ENCODE measurements at places on chromosomes 3 and 15. TPM values are rescaled to one million over a fixed set of nuclear protein-coding genes. Genes with fewer than 3 reads are reported as not detected.

KLHL40 gene
- not detected for total RNA-seq

DNA sequence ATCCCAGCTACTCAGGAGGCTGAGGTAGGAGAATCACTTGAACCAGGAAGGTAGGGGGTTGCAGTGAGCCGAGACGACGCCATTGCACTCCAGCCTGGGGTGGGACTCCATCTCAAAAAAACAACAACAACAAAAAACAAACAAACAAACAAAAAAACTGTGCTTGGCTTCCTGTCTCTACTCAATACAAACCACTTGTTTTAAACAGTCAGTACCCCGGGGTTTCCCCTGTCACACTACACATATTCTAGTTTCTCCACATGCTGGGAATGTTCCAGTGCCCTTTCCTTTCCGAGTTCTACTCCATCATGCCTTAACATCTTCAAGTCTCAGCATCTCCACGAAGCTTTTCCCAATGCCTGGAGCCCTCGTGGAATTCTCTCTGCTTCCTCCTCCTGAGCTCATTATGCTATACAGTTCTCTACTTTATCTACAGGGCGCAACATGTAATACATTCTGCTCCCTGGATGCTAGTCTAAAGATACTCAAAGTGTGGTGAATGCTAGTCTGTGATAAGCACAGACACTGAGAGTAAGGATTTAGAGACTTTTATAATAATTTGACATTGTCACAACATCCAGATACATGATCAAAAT is 7.8 kb downstream of the EMC3 start:
- no peak for DNase-seq
- peaks cover 37% of the 10 kb centered on the region for H3K36me3 ChIP-seq
- H3K4me1 ChIP-seq: peaks cover 22% of the 10 kb centered on the region
- peak overlapping the region; percentile 70 for H3K27ac ChIP-seq
- no peaks in the 10 kb centered on the region for H3K27me3 ChIP-seq
- H3K4me3 ChIP-seq: no peak overlapping the region

GRCh38 chr3:172530101-172530561 is 6.9 kb upstream of the TNFSF10 start:
- no peak for DNase-seq
- H3K27me3 ChIP-seq: no peaks in the 10 kb centered on the region
- H3K4me3 ChIP-seq: peak overlapping the region; percentile 76
- H3K36me3 ChIP-seq: peaks cover 1% of the 10 kb centered on the region

DNA sequence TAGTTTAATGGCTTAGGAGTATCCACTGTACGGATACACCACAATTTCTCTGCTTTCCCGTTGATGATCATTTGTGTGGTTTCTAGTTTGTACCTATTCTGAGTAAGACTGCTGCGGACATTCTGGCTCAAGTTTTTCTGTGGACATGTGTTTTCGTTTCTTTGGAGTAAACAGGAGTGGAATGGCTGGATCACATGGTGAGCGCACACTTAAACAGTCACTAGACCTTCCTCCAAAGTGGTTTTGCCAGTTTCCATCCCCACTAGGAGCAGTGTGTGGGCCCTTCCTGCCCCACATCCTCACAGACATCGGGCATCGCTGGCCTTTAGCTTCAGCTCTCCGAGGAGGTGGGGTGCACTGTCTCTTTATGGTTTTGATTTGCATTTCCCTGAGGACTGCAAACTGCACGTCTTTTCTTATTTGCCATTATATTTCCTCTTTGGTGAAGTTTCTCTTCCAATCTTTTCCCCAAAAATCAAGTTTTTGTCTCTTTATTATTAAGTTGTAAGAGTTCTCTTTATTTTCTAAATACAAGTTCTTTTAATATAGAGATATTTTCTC is 94.1 kb downstream of the VGLL4 start:
- no peak overlapping the region for H3K27ac ChIP-seq
- H3K4me1 ChIP-seq: peaks cover 2% of the 10 kb centered on the region
- H3K27me3 ChIP-seq: no peaks in the 10 kb centered on the region
- H3K4me3 ChIP-seq: no peak overlapping the region
- H3K36me3 ChIP-seq: peaks cover 16% of the 10 kb centered on the region

- H3K36me3 ChIP-seq: no peaks in the 10 kb centered on the region
- H3K27ac ChIP-seq: no peak overlapping the region
- no peak overlapping the region for H3K4me3 ChIP-seq
- no peak for DNase-seq
- no peaks in the 10 kb centered on the region for H3K4me1 ChIP-seq
Measured at GRCh38 chr3:133171831-133172230, 133.6 kb downstream of the TMEM108 start.

- no peaks in the 10 kb centered on the region for H3K36me3 ChIP-seq
- H3K27me3 ChIP-seq: peaks cover 10% of the 10 kb centered on the region
- peaks cover 6% of the 10 kb centered on the region for H3K4me1 ChIP-seq
- no peak overlapping the region for H3K4me3 ChIP-seq
Measured at GRCh38 chr15:72173401-72173800, 24.2 kb downstream of the GRAMD2A start.

SIDT1 gene
- 11.5 TPM for total RNA-seq
